ENCODE measurements at places on chromosomes 12 and 14. TPM values are rescaled to one million over a fixed set of nuclear protein-coding genes. Genes with fewer than 3 reads are reported as not detected.

DNA sequence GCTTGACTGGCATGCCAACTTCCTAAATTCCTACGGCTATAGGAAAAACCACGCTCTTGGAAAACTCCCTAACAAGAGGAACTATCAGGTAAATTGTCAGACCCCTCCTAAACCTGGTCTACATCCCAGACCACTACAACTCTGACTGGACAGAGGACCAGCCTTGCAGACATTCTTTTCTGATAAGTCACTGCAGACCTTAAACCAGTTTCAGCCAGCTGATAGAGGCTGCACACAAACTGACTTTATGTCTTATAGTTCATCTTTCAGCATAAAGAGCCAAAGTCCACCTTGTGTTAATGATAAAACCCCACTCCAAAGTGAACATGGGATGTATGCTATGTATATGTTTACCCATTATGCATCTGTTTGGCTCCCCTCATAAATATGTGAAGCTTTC, 166.6 kb downstream of the KTN1 start:
- no peak for DNase-seq

DNA sequence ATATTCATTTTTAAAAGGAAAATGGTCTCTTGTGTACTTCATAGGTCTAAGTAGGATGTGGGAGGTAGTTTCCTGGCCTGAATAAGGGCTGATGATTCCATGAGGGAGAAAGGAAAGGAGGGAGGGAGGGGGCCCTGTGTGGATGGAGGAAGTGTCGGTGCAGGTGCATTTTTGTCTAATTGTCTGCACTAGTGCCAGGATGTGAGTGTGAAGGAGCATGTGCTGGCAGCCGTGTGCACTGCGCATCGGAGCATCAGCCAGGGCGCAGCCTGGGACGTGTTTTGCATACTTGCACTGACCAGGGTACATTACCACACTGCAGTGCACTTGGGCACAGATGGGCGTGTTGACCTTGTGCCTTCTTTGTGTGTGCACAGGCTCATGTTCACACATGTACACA, 29.2 kb downstream of the SMUG1 start:
- no peak for DNase-seq

CFL2 gene
- polyA plus RNA-seq = 60.6 TPM

CLEC6A gene
- 0.10 TPM for polyA plus RNA-seq

GRCh38 chr14:24840204-24840893, 206.4 kb upstream of the GZMB start:
- DNase-seq = no peak

DNA sequence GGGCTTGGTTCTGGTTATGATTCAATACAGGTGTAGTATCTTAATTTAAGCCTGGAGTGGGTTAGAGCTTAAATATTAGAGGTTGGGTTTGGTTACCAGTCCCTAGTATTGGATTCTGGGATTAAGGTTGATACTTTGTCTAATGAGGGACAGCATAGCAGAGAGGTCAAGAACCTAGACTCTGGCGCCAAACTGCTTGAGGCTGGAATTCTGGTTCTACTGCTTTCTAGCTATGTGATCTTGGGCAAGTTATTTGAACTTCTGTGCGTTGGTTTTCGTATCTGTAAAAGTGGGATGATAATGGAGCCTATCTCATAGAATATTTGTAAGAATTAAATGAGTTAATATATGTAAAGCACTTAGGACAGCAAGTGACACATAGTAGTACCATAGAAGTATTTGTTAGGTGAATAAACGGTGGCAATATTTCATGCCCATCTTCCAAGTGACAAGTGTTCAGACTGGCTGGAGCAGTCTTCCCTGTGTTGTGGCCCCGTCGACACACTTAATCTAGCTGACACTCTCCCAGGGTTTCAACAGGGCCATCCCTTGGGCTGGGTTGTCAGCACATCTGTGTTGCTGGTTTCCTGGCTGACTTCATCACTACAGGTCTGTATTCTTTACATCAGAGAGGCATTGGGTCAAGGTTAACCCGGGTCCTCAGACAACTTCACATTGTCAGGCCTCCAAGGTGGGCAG, 3.0 kb downstream of the ENDOU start:
- no peak for DNase-seq

ARHGDIB gene
- 49.1 TPM for polyA plus RNA-seq

NAB2 gene
- 40.3 TPM for polyA plus RNA-seq

- no peak for DNase-seq
Observed at GRCh38 chr12:19965196-19966038, 402.9 kb upstream of the PDE3A start.

NID2 gene
- polyA plus RNA-seq = 102 TPM

- DNase-seq = no peak
Observed at GRCh38 chr12:99695050-99695449, 47.5 kb downstream of the GARIN6 start.

PIK3C2G gene
- polyA plus RNA-seq = 5.1 TPM

GRCh38 chr12:112828541-112828940, 37.0 kb downstream of the RPH3A start:
- DNase-seq = no peak

- DNase-seq = no peak
Observed at GRCh38 chr12:47941475-47941780, 22.0 kb upstream of the TMEM106C start.

DNA sequence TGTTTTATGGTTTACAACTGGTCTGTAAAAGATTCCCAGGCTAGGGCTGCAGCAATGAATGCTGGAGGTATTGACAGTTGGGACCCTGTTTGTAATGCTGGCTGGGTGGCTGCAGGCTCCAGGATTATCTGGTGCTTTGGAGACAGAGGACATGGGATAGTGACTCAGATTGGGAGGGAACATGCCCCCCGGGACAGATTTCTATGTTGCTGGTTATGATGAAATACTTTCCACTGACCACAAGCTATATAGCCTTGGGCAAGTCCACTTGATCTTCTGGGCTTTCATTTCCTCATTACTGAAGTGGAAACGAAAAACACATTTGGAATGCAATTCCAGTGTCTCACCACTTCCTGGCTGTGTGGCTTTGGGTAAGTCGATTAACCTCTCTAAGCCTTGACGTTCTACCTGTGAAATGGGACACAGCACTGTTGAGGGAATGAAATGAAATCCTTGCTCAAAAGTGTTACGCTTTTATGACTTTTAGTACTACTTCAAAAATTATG, 6.3 kb upstream of the TPCN1 start:
- no peak for DNase-seq

- DNase-seq = no peak
Observed at GRCh38 chr14:36988989-36989388, 183.4 kb downstream of the SLC25A21 start.

GRCh38 chr12:113396828-113397496, 6.7 kb downstream of the SDS start:
- DNase-seq = no peak

RAD9B gene
- 1.1 TPM for polyA plus RNA-seq

- no peak for DNase-seq
Observed at GRCh38 chr12:46214668-46215436, 54.0 kb downstream of the SLC38A1 start.

GRCh38 chr14:95006051-95006450, 151.3 kb downstream of the DICER1 start:
- DNase-seq = no peak

CRIP2 gene
- 193 TPM for polyA plus RNA-seq

- no peak for DNase-seq
Observed at GRCh38 chr12:108921946-108922345, 42.1 kb downstream of the DAO start.

GRCh38 chr12:3951380-3952135, 78.4 kb upstream of the PARP11 start:
- no peak for DNase-seq

- DNase-seq = no peak
Observed at GRCh38 chr14:97039717-97040363, 242.7 kb downstream of the VRK1 start.

DNA sequence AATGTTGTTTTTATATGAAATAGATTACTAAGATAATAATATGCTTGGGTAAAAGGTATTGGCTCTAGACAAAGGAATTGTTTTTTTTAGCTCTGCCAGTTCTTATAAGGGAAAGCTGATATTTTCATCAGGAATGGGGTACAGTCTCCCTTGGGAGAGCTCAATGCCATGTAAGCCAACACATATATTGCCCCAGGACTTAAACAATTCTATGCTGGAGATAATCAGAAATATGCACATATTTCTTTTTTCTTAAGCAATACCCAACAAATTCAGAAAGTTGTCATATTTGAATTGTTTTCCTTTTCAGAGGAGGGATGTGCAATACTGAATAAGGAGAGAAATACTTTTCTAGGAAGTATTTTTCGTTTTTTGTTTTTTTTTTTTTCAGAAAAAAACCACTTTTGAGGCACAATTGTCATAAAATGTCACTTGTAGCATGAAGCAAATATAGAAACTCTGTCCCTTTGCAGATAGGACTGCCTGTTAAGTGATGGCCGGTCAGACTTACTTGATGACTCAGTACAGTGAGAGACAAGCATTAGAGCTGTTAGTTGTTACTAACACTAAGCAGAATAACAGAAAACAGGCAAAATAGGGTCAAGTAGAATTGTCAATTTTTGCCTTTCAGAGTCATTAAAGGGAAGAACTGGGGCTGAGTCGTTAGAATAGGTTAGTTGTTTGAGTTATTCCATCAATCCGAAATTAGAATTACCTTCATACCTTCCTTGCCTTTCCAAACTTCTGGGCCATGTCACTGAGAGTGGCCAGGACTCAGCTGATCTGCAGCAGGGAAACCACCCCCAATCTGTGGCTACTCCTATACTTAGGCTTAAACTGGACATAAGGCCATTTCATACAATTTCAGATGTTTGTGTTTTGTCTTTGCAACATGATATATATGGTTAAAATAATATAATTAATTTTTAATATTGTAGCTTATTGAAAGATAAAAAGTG, 168.1 kb downstream of the SLC38A4 start:
- no peak for DNase-seq

GRCh38 chr14:48973151-48973550, 613.0 kb downstream of the RPS29 start:
- DNase-seq = no peak

DNA sequence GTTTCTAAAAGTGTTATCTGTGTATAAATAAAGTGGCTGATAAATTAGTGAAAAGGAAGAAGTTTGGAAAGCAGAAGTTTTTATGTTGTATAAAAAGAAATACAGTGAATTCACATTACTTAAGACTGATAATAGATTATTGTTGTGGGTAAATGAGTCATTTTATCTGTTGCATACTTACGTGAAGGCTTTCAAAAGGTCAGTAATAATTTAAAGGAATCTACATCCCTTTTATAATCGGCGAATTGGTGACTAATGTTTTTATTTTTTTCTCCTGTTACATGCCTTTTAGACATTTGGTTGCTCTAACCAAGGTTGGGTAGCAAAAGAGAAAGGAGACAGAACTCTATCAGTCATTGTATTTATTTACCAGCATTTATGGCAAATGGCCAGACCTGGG, 155.9 kb downstream of the SLC41A2 start:
- no peak for DNase-seq

ANKS1B gene
- polyA plus RNA-seq = 3.6 TPM

- no peak for DNase-seq
Observed at GRCh38 chr14:69666690-69667211, 55.4 kb downstream of the SUSD6 start.

DNA sequence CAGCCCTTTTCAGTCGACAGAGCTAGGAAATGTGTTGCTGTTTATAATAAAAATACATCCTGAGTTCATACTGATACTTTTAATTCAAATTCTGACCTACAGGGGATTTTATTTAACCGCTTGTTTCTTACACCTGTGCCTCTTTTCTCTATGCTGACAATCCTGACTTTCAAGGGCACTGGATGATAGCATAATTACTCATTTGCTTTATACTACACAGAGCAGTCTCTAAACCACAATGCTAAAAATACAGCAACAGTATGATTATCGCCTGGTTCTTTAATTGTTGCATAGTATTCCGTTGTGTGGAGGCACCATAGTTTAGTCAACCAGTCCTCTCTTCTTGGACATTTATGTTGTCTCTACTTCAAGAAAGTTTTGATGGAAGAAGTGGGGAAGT, 372.9 kb downstream of the DPF3 start:
- DNase-seq = no peak

GRCh38 chr12:76798864-76799263, 34.9 kb downstream of the ZDHHC17 start:
- no peak for DNase-seq

TAS2R7 gene
- not detected for polyA plus RNA-seq

TMED8 gene
- polyA plus RNA-seq = 27.1 TPM

LTBR gene
- 59.3 TPM for polyA plus RNA-seq

GRCh38 chr12:47236109-47236714, 156.5 kb upstream of the AMIGO2 start:
- no peak for DNase-seq

DNA sequence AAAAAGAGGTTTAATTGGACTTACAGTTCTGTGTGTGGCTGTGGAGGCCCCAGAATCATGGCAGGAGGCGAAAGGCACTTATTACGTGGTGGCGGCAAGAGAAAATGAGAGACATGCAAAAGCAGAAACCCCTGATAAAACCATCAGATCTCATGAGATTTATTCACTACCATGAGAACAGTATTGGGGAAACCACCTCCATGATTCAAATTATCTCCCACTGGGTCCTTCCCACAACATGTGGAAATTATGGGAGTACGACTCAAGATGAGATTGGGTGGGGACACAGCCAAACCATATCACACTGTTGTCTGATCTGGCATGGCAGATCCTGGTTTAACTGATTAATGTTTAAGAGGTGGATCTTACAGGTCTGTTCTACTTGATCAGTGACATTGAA, 5.6 kb downstream of the DDX47 start:
- no peak for DNase-seq

KLC1 gene
- polyA plus RNA-seq = 162 TPM

Measured in left renal cortex interstitium (tissue), 4 donors.